ENCODE measurements at places on chromosomes 2 and 18.
A peak's percentile ranks its signal among the peaks of the same experiment; 100 is the strongest.

- peak overlapping the region; percentile 92 for H3K4me3 ChIP-seq
- peaks cover 14% of the 10 kb centered on the region for H3K36me3 ChIP-seq
- no peak for DNase-seq
- peak overlapping the region; percentile 74 for H3K27ac ChIP-seq
Measured at GRCh38 chr2:60549928-60550177, 3.6 kb downstream of the BCL11A start.

GRCh38 chr2:193231634-193232033 lies 1036.9 kb upstream of the TMEFF2 start:
- no peaks in the 10 kb centered on the region for H3K27me3 ChIP-seq
- H3K4me1 ChIP-seq: no peaks in the 10 kb centered on the region
- H3K36me3 ChIP-seq: no peaks in the 10 kb centered on the region
- no peak overlapping the region for H3K27ac ChIP-seq
- no peak for DNase-seq

DNA sequence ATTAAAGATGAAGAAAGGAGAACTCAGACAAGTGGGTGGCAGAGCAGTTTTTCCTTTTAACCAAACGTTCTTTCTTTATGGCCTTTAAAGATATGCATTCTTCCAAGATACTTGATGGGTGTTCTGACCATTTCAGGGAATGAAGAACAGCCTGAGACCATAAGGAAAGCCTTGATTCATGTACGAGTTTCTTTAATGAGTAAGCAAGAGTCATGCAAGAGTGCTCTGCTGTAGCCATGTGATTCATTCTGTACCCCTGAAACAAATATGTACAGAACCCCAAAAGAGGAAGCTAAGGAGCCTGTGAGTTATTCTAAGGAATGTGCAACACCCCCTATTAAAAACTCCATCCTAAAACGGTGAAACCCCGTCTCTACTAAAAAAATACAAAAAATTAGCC lies 372.8 kb downstream of the MTX2 start:
- peaks cover 11% of the 10 kb centered on the region for H3K4me1 ChIP-seq
- H3K27ac ChIP-seq: no peak overlapping the region
- no peak for DNase-seq
- no peaks in the 10 kb centered on the region for H3K36me3 ChIP-seq
- peaks cover 15% of the 10 kb centered on the region for H3K27me3 ChIP-seq

DNA sequence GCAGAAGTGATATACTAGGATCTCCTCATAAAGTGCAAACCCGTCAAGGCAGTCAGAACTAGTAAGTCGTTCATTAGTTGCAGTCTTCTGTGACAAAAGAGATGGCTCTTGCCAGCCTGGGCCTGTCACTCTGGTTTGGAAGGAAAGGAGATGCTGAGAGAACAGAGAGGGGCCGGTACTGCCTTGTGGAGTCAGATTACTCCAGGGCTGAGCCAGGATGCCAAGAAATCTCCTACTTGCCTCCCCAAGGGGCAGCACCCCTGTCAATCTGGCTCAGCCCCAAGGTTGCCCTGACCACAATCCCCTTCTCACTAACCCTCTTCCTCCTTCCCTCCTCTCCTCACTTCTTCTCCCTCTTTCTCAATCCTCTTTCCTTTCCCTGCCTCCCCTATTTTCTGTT lies 62.9 kb upstream of the ASPRV1 start:
- no peaks in the 10 kb centered on the region for H3K36me3 ChIP-seq
- no peak for DNase-seq
- H3K27ac ChIP-seq: no peak overlapping the region
- H3K4me3 ChIP-seq: no peak overlapping the region
- no peaks in the 10 kb centered on the region for H3K27me3 ChIP-seq

- H3K36me3 ChIP-seq: no peaks in the 10 kb centered on the region
- no peak overlapping the region for H3K27ac ChIP-seq
- H3K4me3 ChIP-seq: no peak overlapping the region
Measured at GRCh38 chr2:146730882-146731281, 1113.9 kb upstream of the ACVR2A start.

DNA sequence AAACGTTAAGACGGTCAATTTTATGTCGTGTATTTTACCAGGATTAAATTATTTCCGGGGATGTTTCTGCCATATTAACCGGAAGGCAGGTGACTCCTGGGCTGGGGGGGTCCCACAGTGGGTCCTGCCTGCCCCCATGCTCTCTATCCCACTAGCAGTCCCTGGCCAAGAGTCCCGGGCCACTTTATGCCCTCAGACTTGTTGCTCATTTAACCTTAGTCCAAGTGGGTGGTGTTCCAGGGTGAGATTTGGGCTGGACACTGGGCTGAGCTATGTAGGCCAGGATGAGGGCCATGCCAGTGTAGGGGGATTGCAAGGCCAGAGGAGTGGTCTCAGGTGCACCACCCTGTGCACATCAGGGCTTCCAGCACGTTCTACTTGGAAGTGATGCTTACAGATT lies 24.1 kb downstream of the TWIST2 start:
- H3K36me3 ChIP-seq: no peaks in the 10 kb centered on the region
- no peaks in the 10 kb centered on the region for H3K4me1 ChIP-seq
- H3K4me3 ChIP-seq: no peak overlapping the region
- H3K27me3 ChIP-seq: no peaks in the 10 kb centered on the region
- DNase-seq: no peak

All from H1 (cell line).